ENCODE measurements at places on chromosomes 4 and X.

DNA sequence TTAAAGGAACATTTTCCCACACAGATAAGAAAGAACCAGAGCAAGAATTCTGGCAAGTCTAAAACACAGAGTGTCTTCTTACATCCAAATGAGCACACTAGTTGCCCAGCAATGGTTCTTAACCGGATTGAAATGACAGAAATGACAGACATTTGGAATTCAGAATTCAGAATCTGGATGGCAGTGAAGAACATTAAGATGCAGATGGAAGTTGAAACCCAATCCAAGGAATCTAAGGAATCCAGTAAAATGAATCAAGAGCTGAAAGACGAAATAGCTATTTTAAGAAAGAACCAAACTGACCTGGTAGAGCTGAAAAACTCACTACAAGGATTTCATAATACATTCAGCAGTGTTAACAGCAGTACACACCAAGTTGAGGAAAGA is 21.5 kb downstream of the ANAPC10 start:
- no peaks in the 10 kb centered on the region for H3K27me3 ChIP-seq
- no peak overlapping the region for H3K27ac ChIP-seq
- DNase-seq: no peak
- H3K4me3 ChIP-seq: no peak overlapping the region
- peaks cover 3% of the 10 kb centered on the region for H3K36me3 ChIP-seq

DNA sequence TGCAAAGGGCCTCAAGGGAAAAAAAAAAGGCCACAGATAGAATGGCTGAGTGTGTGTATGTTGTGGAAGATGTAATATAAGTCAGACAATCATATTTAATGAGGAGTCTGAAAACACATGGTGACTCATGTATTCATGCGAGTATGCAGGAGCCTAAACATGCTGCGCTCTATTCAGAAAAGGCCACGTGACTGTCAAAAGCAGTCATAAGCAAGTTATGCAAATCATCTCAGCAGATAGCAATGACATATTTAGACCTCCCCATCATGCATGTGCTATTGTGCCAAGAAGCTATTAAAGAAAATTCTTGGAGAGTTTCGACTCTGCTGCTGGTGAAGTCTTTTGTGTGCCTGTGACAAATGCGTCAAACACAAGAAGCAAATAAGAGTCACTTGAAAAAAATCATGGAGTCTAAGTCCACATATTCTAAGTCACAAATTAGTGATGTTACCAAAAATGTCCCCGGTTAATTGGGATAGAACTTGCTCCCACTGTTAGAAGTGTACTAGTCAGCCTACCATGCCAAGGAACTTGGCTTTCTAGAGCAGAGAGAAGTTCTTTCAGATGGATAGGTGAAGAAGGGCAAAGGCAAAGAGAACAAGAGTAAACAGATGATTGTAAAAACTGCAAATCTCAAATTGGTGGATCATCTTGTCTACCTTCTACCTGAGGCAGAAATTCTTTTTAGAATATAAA is 5.0 kb downstream of the LNX1 start:
- H3K36me3 ChIP-seq: no peaks in the 10 kb centered on the region
- H3K27me3 ChIP-seq: no peaks in the 10 kb centered on the region
- no peaks in the 10 kb centered on the region for H3K4me1 ChIP-seq
- H3K27ac ChIP-seq: no peak overlapping the region
- DNase-seq: no peak

GRCh38 chr4:182427554-182427953 is 184.4 kb downstream of the TENM3 start:
- no peak for DNase-seq
- no peaks in the 10 kb centered on the region for H3K27me3 ChIP-seq
- H3K36me3 ChIP-seq: no peaks in the 10 kb centered on the region
- no peak overlapping the region for H3K27ac ChIP-seq
- H3K4me1 ChIP-seq: no peaks in the 10 kb centered on the region
- no peak overlapping the region for H3K4me3 ChIP-seq

- DNase-seq: no peak
- H3K27ac ChIP-seq: no peak overlapping the region
- H3K4me3 ChIP-seq: no peak overlapping the region
- H3K27me3 ChIP-seq: no peaks in the 10 kb centered on the region
- no peaks in the 10 kb centered on the region for H3K36me3 ChIP-seq
Observed at GRCh38 chrX:154738011-154738738, 12.7 kb downstream of the GAB3 start.

DNA sequence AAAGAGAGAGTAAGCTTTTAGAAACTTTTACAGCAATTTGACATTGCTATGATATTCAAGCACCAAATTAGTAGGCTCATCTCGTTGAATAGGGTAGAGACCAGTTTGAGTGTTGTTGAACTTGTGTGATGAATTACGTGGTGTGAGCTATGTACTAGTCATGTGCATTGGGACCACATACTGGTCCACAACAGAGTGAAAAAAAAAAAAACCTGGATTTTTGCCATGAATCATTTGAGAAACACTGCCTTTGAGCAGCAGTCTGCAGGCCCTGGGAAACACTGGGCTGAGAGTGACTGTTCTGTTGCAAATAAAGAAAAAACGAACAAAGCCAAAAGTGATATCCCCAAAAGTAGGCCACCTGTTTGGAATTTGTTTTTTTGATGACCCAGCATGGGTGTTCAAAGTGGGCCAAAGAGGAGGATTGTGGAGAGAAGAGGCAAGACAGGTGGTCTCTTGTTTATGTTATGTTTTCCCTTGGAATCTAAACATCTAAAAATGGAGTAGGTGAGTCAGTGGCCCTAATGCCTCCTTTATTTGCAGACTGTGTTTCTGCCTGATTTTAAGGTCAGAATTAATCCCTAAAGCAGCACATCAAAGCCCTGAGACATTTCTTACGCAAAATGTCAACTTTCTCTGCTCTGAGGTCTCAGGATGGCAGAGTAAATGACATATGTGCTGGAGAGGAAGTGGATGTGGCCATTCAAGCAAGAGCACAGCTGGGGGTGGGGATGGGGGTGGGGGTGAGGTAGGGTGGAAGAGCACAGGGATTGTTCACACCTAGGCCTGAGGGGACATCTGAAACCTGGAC is 33.5 kb downstream of the TAF7L start:
- H3K36me3 ChIP-seq: no peaks in the 10 kb centered on the region
- no peak for DNase-seq
- H3K4me3 ChIP-seq: no peak overlapping the region
- H3K4me1 ChIP-seq: no peaks in the 10 kb centered on the region
- H3K27ac ChIP-seq: no peak overlapping the region
- H3K27me3 ChIP-seq: no peaks in the 10 kb centered on the region

- H3K4me1 ChIP-seq: peaks cover 24% of the 10 kb centered on the region
- H3K36me3 ChIP-seq: no peaks in the 10 kb centered on the region
- H3K27me3 ChIP-seq: peaks cover 6% of the 10 kb centered on the region
- no peak overlapping the region for H3K27ac ChIP-seq
- no peak for DNase-seq
- peak overlapping the region; percentile 63 for H3K4me3 ChIP-seq
Observed at GRCh38 chr4:2041239-2042130, 17.6 kb upstream of the NAT8L start.

DNA sequence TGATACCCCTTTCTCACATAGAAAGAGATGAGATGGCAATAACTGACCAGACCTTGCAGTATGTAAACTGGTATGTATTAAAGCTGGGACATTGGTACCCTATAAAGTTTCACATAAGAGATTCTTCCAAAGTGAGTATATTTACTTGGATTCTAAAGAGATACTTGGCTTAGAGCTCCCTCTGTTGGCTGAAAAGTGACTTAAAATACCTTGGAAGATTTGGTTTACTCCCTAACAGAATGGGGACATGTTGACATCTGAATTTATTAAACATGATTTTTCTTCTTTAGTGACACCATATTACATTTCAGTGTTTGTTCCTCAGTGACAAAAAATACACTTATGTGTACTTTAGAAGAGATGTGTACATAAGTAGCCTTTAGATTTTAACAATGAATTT is 47.9 kb upstream of the RGN start:
- no peaks in the 10 kb centered on the region for H3K36me3 ChIP-seq
- DNase-seq: no peak
- no peak overlapping the region for H3K27ac ChIP-seq

DNA sequence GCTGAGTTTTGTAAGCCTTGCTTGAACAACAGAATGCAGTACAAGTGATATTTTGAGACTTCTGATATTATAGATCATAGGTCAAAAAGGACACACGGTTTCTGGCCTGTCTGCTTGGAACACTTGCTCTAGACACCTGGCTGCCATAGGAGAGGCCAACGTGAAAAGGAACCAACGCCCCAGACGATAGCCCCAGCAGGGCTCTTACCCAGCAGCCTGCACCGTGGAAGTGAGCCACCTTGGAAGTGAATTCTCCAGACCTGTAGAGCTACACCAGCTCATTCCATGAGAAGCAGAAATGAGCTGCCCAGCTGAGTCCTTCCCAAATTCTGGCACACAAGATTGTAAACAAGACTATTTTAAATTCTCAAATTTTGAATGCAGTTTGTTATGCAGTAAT is 323.1 kb downstream of the FBXO8 start:
- no peaks in the 10 kb centered on the region for H3K27me3 ChIP-seq
- DNase-seq: no peak
- H3K27ac ChIP-seq: no peak overlapping the region
- H3K4me1 ChIP-seq: no peaks in the 10 kb centered on the region
- H3K36me3 ChIP-seq: no peaks in the 10 kb centered on the region

DNA sequence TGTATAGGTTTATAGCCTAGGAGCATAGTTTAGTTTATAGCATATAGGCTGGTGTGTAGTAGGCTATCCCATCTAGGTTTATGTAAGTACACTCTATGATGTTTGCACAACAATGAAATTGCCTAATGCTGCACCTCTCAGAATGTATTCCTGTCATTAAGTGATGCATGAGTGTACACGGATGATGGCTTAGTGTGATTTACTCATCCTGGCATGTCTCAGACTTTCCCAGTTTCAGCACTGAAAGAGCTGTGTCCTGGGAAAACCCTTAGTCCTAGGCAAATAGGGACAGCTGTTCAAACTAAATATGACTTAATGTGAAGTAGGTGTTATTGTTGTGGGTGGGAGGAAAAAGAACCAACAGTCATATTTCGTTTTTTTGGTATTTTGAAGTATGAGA is 264.9 kb upstream of the MAGEB18 start:
- H3K4me3 ChIP-seq: no peak overlapping the region
- no peaks in the 10 kb centered on the region for H3K36me3 ChIP-seq
- H3K4me1 ChIP-seq: no peaks in the 10 kb centered on the region
- no peak for DNase-seq
- H3K27me3 ChIP-seq: no peaks in the 10 kb centered on the region
- H3K27ac ChIP-seq: no peak overlapping the region

DNA sequence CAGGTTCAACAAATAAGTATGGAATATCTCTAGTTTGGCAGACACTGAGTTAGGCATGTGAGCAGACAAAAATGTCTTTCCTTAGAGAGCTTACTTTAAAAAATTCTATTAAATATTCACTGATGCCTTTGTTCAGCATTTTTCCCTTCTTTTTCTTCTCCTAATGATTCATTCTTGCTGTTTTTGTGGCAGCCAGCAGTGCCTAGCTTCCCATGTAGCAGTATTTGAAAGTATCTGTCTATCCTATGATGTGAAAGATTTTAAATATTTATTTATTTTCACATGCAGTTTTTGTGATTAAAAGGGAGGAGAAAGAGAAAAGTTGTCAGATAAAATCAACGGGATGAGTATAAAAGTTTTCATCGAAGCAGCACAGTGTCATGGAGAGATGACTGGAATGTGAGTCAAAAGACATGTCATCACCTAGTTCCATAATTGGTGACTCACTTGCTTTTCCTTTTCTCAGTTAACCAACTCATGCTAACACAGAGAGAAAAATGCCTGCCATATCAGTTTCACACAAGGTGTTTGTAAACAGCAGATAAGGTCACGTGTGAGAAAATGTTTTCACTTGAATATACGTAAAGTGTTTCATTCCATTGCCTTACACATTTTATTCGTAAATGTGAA is 69.8 kb downstream of the BMPR1B start:
- no peak overlapping the region for H3K27ac ChIP-seq
- no peaks in the 10 kb centered on the region for H3K4me1 ChIP-seq
- no peak overlapping the region for H3K4me3 ChIP-seq

DNA sequence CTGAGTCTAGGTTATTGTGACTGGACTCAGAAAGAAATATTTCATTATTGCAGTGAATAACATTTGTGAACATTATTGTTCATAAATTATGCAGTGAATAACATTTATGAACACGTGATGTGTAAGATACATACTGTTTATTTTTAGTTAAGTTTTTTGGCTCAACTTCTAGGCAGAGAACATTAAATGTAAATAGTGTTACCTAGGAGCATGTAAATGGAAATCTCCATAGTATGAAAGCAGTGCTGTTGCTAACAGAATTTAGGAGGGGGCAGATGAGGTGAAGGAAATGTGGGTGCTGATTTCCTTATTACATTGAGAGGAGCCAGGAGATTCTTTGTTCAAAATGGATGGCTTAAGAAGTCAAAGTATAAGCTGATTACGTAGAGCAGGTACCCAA is 45.0 kb downstream of the HTT start:
- H3K27me3 ChIP-seq: no peaks in the 10 kb centered on the region
- H3K4me1 ChIP-seq: peaks cover 14% of the 10 kb centered on the region
- no peak overlapping the region for H3K4me3 ChIP-seq
- no peak for DNase-seq
- H3K27ac ChIP-seq: no peak overlapping the region
- H3K36me3 ChIP-seq: no peaks in the 10 kb centered on the region
